Jurkat, Clone E6-1 (cell line): ENCODE measurements at places on chromosomes 5 and 9.

DNA sequence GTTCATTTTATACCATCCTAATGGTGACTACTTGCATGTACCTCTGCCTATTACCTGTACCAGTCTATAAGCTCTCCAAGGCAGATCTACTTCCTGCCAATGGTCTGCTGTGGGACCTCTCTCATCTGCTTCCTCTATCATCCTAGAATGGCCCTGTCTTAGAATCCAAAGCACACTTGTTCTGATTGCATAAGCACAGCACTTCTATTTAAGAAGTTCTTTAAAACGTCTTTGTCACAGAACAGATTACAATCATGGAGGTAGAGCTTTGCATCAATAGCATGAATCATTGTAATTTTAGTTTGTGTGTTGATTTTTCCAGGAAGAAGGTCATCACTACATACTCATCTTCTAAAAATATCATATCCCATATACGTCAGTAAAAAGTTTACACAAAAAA, 131.8 kb upstream of the ACOT12 start:
- no peak for DNase-seq

DNA sequence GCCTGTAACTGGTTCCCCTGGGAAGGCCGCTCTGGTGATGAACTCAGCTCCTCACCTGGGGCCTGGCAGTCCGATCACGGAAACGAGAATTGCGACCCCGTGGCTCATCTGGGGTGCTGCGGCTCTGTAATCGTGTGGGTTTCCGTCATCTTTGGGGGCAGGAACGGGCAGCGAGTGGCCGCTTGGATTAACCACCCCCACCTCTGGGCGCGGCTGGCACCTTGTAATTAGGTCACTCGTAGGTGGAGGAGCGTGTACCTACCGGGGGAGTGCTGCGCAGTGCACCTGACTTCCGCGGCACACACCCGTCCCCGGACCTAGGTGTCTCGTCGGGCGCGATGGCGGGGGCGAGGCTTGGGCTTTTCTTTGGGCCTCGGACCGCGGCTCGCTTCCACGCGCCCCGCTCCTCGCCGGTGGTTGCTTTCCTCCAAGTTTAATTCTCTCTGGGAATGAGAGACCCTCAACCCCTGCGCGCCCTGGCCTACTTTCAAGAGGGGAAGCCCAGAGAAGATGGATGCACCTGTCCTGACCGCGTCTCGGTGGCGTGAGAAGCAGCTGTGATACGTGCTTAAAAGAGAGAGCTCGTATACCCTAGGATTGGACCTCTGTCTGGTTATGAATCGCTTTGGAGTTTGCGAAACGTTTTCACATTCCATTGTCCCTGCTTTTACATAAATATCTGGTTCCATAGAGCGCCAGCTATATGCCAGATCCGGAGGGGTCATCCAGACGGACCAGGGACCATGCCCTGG, 744 bp upstream of the PPP2CA start:
- no peak for DNase-seq

GRCh38 chr5:93246090-93246855, 334.7 kb downstream of the NR2F1-AS1 start:
- no peak for DNase-seq

GRCh38 chr9:16627521-16627920, 242.9 kb downstream of the BNC2 start:
- DNase-seq, result no peak

- no peak for DNase-seq
These were observed at the start of gene PCDHGA9 for GRCh38 chr5:141402553-141403243. PCDHGA9 (plus strand) TSS chr5:141402778; CDS start chr5:141402953, 175 bp downstream.

DNA sequence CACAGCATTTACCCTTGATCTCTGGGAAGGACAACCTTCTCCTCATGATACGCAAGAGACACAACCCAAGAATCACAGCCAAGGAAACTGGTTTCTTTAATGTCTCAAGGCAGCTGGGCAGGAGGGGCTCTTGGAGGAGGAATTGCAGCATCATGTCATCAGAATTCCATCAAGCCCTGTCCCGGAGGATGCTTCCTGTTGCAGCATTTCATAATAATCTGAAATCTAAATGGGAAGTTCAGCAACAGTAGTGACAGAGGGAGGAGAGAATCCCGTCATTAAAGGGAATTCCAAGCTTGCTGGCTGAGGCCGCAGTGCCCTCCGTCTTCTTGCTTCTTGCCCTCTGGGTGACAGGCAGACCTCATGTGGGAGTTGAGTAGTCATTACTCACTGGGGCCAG, 192.7 kb downstream of the TENT4A start:
- no peak for DNase-seq
